Right lobe of liver (tissue), 6 donors: ENCODE measurements at places on chromosomes 7 and 10. TPM values are rescaled to one million over a fixed set of nuclear protein-coding genes. Genes with fewer than 3 reads are reported as not detected.
A peak's percentile ranks its signal among the peaks of the same experiment; 100 is the strongest.

DNA sequence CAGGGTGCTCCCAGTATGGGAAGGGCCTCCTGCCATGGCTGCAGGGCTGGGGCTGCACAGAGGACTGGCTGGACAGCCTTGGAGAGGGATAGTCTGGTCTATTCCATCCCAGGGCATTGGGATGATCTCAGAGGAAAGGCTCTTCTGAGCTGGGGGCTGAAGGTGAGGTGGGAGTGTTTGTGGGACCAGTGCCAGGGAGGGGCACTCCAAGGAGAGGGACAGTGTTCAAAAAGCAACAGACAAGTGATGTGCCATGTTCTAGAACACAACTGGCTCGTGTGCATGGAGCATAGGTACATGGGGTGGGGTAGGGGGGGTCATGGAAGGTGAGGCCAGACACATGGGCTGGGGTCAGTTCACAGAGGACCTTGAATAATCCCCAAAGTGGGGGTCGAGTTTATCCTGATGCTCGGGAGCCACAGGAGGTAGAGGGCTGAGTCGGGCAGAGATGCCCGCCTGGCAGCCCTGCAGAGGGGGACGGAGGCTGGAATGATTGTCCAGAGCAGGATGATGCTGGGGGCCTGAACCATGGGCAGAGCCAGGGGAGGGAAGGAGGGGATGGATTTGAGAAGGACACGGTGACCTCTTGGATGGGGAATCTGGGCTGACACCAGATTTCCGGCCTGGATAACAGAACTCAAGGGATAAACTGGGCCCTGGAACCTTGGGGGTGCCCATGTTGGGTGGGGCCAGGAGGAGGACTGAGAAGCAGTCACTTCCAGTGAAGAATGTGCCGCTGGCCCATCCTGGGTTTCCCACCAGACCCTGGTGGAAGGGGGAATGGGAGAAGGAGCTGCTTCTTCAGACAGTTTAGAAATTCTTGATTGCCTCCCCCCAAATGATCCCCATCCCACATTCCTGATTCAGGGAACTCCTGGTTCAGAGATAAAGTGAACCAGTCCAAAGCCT, 50.4 kb downstream of the NEURL1 start:
- DNase-seq: no peak

GRCh38 chr7:31204071-31204470, 136.5 kb downstream of the NEUROD6 start:
- DNase-seq: no peak

GRCh38 chr10:114517368-114518250, 113.3 kb upstream of the AFAP1L2 start:
- DNase-seq: no peak

DNA sequence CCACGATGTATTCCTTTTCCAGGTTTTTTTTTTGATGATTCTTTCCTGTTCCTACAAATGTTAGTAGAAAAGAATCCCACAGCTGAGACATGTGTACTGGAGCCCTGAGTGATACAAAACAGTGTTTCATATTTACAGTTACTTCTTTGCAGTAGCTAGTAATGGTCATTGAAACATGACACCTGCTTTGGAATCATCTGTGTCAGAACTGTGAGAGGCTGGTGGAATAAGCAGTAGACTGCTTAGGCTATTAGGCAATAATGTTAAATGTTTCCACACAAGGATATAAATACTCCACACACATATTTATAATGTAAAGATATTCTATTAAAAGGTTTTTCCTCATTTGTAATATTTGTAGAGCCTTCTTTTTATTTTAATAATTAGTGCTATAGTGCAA, 394.0 kb downstream of the THSD7A start:
- no peak for DNase-seq

The SEMA3E gene
- total RNA-seq: 0.34 TPM

The PRKCQ gene
- total RNA-seq: 0.12 TPM

- DNase-seq: no peak
Measured at GRCh38 chr10:63094405-63094804, 38.7 kb upstream of the NRBF2 start.

The IL2RA gene
- total RNA-seq: 0.23 TPM

The ARMS2 gene
- total RNA-seq: not detected

GRCh38 chr10:98115031-98115787, 19.2 kb upstream of the R3HCC1L start:
- DNase-seq: no peak

GRCh38 chr7:22759721-22760120, 32.7 kb downstream of the IL6 start:
- DNase-seq: no peak

The MMP21 gene
- 0.11 TPM for total RNA-seq

DNA sequence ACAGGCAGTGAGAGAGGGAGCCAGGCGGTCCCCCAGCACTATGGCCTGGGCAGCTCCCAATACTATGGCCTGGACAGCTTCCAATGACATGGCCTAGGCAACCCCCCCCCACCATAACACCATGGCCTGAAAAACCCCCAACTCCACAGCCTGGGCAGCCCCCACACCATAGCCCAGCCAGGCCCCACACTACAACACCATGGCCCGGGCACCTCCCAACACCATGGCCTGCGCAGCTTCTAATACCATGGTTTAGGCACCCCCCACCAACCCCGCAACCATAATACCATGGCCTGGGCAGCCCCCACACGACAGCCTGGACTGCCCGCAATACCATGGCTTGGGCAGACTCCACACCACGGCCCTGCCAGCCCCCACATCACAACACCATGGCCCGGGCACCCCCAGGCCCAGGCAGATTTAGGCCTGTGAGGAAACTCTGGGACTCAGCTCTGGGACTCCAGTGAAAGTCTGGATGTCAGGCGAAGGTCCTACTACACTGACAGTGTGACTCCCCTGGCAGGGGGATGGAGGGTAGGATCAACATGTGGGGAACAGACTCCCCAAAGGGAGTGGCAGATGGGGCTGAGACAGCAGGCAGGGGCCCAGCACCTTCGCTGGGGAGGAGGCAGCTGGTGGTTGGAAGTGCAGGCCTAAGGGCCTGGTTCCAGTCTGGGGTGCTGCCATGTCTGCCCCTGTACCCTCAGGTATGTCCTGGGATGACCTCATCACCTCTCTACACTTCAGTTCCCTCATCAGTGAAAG, 8.7 kb downstream of the CPXM2 start:
- no peak for DNase-seq

The ACSL5 gene
- 53.5 TPM for total RNA-seq

DNA sequence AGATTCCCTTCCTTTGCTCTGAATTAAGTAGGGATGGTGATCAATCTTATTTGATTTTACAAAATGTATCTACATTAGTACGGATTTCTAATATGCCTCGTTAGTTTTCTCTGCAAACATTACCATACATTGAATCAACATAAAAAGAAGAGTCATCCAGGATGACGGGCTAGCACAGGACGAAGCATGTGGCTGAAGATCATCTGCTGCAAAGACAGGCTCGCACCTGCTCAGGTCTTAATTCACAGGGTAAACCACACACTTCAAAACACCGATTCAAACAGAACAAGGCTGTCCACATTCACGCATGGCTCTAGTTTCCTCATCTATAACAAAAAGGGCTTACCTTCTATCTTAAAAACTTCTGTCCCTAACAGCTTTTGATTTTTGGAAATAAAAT, 323.0 kb downstream of the PARD3 start:
- DNase-seq: no peak

GRCh38 chr7:142790056-142790455, 19.3 kb downstream of the PRSS2 start:
- DNase-seq: no peak

The TSPAN33 gene
- 22.3 TPM for total RNA-seq

DNA sequence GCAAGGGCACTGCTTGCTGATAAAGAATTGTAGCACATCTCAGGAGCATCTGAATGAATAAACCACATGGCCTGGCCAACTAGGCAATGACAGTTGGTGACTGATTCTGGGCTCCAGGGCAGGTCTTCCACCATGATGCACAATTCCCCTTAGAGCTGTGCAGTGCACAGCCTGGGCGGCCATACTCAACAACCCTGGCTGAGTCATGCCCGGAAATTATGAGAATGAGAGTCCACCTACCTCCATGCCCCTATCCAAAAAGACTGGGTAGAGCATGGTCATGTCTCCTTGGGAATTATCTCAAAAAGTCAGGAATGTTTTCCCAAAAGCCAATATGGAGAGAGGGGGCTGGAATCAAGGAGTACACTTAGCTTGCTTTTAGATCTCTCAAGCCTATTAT, 425.6 kb downstream of the PLXNA4 start:
- no peak for DNase-seq

DNA sequence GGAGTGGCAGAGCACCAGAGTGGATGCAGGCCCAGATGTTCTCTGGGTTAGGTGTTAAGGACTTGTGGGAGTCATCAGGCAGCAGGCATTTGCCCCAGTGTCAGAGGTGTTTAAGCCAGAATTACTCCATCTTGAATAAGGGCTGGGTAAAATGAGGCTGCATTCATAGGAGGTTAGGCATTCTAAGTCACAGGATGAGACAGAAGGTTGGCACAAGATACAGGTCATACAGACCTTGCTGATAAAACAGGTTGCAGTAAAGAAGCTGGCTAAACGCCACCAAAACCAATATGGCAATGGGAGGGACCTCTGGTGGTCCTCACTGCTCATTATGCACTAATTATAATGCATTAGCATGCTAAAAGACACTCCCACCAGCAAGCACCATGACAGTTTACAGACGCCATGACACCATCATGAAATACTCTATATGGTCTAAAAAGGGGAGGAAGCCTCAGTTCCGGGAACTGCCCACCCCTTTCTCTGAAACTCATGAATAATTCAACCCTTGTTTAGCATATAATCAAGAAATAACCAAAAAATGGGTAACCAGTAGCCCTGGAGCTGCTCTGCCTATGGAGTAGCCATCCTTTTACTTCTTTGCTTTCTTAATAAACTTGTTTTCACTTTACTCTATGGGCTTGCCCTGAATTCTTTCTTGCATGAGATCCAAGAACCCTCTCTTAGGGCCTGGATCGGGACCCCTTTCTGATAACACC, 882 bp upstream of the LRRC61 start:
- no peak for DNase-seq

DNA sequence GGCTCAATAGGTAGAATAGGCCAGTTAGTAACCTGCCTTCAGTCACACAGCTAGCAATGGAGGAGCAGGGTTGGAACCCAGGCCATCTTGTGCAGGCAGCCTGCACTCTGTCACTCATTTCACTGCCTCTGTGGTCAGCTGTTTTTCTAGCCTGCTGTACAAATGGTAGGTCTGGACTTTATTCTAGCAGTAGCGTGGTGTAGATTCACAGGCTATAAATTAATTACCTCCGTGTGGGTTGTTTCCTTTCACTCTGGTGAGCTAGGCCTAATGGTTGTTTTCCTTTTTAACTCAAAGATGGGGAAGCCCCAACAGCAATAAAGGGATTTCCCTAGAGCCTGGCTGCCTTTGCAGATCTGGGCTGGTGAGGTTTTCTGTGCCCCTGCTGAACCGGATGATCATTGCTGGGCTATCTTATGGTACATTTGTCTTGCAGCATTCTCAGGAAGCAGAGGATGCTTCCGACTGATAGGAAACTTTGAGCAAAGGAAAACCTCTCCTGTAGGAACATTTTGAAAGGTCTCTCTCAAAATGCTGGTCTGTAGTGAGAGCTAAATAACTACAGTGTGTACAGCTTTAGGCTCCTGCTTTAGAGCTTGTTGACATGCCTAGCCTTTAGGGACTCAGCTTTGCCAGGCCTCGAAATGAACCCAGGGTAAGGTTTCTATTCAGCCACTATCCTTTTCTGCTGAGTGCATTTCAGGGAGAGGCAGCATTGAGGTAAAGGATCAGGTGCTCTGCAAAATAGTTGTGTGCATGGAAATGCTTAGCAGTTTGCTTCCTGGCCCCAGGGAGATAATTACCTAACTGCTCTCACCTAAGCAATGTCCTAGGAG, 157.4 kb downstream of the ST7 start:
- DNase-seq: no peak

GRCh38 chr7:714251-714671, 12.2 kb upstream of the DNAAF5 start:
- no peak for DNase-seq

- no peak for DNase-seq
Measured at GRCh38 chr10:6716516-6716915, 136.4 kb upstream of the PRKCQ start.

The PRTFDC1 gene
- total RNA-seq: 2.0 TPM

- DNase-seq: no peak
Measured at GRCh38 chr10:130914367-130914766, 397.2 kb downstream of the TCERG1L start.

GRCh38 chr7:132392713-132393112, 183.6 kb downstream of the PLXNA4 start:
- DNase-seq: no peak

The C10orf105 gene
- total RNA-seq: not detected

DNA sequence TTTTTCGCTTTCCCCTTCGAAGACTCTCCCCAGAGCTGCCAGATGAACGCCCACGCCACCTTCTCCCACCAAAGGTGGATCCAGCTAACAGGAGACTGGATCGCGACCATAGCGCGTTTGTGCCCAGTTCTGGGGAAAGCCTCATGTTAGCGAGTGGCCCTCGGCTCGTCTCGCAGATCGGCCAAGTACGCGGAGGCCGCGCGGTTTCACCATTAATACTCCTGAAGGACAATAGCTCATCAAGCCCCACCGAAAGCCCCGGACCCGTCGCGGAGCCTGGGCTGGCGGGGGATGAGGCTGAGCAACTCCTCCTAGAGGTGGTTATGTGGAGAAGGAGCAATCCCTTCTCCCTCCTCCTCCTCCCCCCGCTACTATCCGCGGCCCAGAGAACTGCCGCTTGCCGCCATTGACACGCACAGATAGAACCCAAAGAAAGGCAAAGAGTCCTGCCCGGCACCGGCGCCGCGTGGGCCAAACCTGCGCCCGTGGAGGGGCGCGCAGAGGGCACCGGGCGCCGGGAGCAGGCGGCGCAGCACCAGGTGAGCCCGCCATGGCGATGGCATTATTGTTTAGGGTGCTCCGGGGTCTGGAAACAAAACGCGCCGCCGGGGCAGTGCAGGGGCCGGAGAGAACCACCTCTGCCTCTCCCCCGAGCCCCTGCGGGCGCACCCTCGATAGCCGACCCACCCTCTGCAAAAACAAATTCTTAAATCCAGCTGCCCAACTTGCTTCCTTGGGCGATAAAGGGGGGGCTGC, at the start of gene MACROH2A2:
Gene MACROH2A2, plus strand, starts transcription at position 385 of the 756 bp plus-strand sequence. CDS start 22,813 bp downstream, outside the sequence.
- DNase-seq: peak; percentile 73

DNA sequence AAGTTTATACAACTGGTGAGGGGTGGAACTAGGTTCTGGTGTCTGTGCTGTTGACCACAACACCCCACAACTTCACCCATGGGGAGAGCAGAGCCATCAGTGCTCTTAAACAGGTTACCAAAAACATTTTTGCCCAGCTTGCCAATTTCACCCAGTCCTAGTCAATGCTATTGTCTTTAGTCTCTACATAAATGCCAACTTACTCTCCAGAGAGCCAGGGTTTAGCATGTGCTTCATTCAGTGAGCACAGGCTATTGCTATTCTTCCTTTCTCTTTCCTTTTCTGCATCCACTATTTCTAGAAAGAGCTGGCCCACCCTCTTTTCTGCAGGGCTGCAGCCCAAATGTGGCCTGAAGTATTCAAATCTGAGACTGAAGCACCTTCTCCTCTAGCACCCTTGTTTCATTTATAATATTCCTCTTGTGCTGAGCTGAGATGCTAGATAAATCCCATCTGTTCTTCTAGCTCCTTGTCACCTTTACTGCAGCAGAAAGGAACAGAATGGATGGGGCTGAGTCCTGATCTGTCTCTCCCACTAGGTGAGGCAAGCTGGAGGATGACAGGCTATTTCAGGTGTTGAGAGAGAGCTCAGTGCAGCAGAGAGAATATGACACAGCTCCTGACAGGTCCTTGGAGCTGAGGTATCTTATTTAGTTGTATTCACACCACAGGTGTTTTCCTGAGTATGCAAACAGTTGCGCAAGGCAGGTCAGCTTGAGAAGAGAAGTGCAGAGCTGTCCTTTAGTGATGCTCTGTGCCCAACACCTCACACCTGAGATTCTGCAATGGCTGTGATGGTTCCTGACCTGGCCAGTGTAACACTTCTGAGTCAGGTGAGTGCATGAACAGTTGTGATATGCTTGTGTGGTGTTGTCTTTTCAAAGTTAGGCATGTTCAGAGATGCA, 819.2 kb downstream of the CCSER2 start:
- no peak for DNase-seq

The MYOZ1 gene
- not detected for total RNA-seq
